ENCODE measurements at places on chromosomes 11 and 22.

DNA sequence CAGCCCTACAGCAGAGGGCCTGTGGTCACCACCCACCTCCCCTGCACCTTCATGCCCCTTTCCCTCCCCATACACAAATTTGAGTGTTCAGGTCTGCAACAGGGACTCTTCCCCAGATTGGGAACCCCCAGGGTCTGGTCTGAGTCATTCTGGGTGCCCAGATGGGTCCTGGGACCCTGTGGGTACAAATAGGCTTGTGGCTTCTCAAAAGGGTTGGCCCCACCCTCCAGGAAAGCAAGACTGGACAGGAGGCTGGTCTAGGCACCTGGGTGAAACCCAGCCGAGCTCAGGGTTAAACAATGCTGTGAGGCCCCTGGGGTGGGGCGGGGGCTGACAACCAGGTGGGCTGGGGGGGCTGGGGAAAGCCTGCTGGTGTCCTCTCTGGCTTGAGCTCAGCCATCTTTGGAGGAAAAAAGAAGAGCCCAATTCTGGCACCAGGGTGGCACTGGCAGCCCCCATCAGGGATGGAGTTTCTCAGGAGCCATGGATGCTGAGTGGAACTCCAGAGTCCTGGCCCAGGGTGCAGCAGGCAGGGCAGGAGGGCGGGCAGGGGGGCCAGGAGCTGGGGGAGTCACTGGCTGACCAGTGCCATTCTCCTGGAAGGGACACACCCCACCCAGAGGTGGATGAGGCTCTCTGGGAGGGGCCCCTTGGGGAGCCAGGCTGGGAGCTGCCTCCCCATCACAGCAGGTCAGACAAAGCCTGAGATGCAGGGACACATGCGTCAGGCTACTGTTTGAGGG, 1.1 kb downstream of the SEPTIN5 start:
- DNase-seq = no peak

- no peak for DNase-seq
These were observed 645 bp downstream of the CDC42BPG start for GRCh38 chr11:64843686-64844329.

DNA sequence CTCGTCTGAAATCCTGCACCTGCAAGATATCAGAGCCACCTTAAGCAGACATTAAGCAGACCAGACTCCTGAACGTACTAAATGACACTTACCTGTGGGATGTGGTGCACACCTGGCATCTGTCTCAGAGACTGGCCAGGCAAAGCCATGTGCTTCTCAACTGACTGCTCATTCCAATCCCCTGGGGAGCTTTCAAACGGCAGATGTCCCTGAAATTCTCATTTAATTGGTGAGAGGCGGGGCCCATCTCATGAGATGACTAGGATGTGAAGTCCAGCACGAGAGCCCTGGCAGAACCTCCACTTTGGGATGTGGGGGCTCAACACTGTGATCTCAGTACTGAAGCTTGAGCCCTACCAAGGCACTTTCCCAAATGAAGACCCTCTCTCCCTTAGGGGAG, 84.9 kb upstream of the HMGXB4 start:
- no peak for DNase-seq

DNA sequence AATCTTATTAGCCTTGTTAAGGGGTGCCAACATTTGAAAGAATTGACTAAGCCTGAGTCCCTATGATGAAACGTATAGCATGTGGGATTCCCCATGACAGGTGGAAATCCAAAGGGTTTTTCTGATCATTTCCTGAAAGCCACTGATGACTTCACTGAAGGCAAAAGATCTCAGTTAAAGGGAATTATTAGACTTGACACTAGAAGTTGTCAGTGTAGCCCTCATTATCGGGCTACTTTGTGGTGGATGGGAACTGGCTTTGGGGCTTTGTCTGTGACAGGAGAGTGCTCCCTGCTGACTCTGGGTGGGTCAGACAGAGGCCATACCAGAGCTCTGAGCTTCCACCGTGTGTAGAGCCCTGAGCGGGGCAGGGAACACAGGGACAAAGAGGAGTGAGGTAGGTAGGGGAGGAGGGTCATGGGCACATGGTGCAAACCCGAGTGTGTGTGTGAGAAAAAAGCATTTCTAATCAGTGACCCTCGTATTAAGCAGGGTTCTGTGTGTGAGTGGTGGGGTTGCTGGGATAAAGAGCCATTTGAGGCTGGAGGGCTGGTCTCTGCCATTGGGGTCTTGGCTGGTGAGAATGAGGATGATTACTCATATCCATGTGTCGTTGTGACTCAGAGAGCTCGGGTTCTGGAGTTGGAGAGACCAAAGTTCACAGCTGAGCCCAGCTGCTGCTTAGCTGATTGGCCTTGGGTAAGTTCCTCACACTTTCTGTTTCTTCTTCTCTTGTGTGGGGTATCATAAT, 101.1 kb downstream of the GRIK4 start:
- no peak for DNase-seq

DNA sequence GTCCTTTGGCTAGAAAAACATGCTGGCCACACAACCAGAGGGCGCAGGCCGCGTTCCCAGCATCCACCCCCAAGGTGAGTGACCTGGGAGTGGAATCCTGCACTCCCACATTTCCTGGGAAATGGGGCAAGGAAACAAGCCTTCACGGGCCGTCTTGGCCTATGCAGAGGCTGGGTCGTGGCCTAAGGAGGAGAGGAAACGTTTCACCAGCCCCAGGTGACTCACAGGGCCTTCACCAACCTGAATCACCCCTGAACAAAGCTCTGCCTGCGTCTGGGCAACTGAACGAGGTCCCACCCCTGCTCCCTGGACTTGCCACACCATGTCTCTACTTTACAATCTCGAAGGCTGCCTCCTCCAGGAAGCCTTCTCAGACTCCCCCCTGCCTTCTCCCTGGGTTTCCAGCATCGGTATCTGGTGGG, 13.2 kb downstream of the MYH9 start:
- DNase-seq = no peak
